8988T (cell line): ENCODE measurements at places on chromosomes 2 and 18.
A peak's percentile ranks its signal among the peaks of the same experiment; 100 is the strongest.

DNA sequence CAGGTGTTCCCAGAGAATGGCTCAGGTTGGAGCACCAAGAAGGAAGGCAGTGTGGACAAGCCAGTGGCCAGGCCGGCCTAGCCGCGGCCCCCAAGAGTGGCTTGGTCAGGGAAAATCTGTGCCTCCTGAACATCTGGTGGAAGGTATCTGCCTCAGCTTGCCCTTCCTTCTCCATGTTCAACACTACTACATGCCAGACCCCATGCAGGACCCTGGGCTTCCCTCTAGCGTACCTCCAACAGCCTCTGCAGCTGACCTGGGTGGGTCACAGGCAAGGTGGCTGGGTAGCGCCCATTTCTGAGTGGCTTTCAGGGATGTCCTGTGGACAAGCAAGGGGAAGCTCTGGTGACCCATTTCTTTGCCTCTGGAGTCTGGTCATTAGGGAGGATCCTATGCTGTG is 7.7 kb downstream of the WNT10A start:
- DNase-seq, result peak; percentile 18

- DNase-seq, result no peak
Observed at GRCh38 chr18:8241731-8242130, 367.5 kb upstream of the RAB12 start.

DNA sequence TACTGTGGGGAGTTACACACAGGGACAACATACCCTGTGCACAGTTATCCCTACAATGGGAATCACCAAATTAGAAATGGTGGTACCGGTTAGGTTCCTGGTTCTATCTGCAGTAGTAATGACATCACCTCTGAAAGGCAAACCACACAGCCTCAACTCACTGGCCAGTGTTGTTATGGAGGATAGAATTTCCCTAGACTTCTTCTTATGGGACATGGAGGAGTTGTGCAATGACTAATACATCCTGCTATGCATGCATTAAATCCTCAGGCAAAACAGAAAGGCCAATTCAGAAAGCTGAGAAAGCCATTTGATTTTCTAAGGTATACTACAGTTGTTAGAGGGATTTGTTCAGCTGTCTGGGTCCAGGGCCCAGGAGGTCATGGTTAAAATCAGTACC is 439.3 kb downstream of the TMX3 start:
- no peak for DNase-seq

DNA sequence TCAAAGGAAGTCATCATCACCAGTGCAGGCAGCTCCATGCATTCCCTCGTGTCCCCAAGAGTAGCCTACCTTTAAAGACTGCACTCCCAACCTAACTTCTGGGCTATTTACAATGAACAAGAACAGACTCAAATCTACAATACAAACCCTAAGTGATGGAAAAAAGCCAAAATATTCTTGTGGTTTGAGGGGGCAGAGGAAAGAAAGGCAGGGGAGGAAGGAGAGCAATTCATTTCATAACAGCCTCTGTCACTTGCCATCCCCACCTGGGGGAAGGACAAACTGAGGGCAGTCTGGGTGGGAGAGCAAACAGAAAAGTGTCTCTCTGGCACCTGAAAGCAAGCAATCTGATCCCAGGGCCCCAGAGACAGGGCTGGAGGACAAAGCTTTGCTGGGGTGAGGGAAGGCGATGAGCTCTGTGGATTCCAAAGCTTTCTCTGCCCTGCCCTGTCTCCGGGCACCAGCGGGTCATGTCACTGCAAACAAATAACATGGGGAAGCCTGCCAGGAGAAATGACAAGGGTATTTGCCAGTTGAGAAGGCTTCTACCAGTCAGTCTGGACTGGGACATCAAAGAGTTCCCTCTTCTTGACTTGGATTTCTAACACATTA is 528.0 kb upstream of the TNP1 start:
- no peak for DNase-seq

DNA sequence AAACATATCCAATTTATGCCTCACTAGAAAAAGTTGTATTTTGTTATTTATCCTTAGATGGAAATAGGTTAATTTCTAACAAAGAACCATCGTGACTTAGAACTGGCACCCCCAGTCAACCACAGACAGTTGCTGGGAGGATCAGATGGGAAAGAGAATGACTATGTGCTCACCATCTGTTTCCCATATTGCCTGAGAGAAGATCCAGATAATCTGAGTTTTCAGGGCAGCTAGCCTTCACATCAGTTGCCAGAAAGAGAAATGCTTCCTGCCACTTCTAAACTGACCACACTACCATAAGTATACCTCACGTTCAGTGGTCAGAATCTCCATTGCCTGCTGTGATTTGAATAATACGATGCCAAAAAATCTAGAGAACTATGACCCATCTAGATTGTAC is 28.4 kb upstream of the NEB start:
- DNase-seq, result no peak

DNA sequence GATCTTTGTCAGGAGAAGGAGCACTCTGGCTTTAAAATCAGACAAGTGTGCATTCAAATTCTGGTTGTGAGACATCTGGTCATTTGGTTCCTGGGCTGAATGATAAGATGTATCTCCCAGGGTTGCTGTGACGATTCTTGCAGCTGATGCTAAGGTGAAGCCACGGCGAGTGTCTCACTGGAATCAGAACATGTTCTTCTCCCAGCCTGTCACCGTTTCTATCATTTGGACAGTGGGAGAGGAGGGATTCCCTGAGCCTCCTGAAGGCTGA is 68.3 kb downstream of the NCK2 start:
- DNase-seq, result no peak

- DNase-seq, result no peak
Observed at GRCh38 chr2:124178719-124179118, 153.6 kb downstream of the CNTNAP5 start.

- DNase-seq, result no peak
Observed at GRCh38 chr2:27182346-27182745, 29.5 kb upstream of the ATRAID start.

DNA sequence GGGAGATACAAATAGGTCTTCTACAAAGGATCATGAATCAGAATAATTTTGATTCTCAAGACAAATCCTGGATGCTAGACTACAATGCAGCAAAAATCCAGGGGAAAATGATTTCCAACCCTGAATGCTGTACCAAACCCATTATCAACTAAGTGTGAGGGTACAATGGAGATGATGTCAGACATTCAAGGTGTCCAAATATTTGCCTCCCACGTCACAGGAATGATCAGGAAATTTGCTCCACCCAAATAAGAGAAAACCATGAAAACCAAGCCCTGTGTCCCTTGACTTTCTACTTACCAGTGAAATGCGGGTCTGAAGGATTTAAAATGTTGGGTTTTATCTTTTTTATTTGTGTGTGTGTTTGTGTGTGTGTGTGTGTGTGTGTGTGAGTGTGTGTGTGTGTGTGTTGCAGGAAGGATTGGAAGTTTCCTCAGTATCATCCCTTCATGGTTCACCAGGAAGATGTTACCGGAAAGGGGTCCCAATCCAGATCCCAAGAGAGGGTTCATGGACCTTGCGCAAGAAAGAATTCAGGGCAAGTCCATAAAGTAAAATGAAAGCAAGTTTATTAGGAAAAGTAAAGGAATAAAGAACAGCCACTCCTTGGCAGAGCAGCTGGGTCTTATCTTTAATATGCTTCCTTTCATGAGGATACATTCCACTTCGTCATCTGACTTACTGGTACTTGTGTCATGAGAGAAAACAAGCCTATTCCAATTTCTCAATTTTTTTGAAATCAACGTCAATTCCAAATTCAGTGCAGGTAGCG is 61.1 kb upstream of the ID2 start:
- no peak for DNase-seq

DNA sequence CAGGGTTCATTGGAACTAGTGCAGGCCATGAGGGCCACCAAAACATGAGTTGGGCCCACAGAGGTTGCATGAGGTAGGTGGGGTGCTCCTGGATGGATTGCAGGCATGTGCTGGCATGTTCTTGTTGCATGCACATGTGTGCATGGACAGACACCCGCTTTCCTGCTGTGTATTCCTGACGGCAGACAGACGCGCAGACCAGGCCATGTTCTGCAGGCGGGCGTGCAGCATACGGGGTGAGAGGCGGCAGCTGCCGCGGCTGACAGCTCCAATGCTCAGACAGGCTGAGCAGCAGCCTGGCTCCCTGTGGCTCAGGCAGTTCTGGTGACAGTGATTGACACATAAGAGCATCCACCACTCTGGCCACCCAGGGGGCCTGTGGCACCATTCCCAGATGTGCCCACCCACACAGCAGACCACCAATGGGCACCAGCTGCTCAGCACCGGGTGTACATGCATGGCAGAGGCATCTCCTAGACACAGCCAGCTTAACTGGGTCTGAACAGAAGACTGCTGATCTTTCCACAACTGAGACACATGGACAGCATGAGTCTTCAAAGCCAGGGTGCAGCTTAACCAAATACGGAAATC is 21.2 kb downstream of the HS1BP3 start:
- no peak for DNase-seq

DNA sequence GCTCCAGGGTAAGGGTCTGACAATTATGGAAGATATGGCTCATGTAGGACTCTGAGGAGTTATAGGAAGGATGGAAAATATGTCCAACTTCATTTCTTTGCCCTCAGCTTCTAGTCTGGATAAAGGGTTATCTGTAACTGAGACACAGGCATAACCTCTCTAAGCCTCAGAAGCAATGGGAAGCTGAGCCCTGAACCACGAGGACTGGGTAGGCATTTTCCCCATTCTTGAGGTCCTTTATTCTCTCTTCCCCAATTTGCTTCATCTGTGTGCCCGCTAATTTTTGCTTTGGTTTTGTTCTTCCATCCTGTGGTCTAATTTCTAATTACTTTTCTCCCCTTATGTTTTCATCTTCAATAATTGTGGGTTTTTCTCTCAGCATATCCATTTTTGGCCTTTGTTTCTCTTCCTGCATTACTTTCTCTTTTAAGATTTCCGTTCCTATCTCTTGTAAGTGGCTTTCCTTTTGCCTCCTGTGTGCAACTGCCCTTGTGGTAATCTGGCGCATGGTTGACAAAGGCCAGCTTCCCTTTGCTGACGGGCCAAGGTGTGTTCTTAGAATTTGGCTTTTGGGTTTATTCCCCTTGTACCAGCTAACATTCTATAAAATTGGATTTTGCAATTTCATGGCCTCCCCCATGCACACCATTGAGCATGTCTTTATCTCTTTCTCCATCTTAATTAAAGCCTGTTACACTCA is 343.8 kb downstream of the TXNL1 start:
- no peak for DNase-seq

DNA sequence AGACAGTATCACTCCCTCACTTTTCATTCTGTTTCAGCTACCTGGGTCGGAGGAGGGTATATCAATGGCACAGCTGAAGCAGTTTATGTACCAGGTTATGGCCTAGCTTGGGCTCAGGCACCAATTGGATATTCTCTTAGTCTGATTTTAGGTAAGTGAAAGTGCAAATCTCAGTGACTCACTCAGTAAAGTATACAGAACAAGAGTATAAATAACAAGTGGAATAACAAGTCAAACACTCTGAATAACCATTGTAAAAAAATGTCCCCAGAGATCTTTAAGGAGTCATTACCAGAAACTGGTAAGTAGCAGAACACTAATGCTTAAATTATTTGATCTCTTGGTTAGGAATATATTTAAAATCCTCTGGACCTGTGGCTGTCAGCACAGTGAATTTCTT is 5.7 kb downstream of the SLC5A7 start:
- no peak for DNase-seq

- no peak for DNase-seq
Observed at GRCh38 chr2:37984176-37984575, 59.1 kb downstream of the RMDN2 start.

DNA sequence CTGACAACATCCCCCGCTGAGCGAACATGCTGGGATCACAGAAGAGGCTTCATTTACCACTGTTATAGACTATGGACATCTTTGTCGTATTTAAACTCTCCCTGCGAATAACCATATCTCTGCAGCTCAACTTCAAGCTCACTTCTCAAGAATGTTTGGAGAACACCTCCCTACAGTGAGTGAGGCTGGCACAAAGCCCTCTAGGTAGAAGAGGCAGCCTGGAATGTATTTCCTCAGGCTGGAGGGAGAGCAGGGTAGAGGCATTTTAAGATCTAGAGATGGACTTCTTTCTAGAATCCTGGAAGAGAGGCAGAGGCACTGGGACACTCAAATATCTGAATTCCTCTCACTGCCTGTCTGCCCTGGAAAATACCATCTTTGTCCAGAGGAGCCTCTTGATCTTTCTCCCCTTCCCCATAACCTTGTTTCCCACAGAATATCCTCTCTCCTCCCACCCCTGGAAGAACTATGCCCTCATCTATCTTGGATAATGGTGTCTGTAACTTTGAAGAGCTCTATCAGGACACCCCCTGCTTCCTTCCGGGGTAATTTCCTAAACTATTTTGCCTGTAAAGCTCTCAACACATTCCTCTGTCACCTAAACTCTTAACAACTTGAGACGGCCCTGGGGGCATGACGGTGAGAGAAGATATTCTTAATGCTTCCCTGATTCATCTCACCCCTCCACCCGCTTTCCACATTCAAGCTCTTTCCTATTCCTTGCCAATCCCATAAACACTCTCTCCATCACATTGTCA is 2.4 kb upstream of the ANTXR1 start:
- DNase-seq, result no peak

DNA sequence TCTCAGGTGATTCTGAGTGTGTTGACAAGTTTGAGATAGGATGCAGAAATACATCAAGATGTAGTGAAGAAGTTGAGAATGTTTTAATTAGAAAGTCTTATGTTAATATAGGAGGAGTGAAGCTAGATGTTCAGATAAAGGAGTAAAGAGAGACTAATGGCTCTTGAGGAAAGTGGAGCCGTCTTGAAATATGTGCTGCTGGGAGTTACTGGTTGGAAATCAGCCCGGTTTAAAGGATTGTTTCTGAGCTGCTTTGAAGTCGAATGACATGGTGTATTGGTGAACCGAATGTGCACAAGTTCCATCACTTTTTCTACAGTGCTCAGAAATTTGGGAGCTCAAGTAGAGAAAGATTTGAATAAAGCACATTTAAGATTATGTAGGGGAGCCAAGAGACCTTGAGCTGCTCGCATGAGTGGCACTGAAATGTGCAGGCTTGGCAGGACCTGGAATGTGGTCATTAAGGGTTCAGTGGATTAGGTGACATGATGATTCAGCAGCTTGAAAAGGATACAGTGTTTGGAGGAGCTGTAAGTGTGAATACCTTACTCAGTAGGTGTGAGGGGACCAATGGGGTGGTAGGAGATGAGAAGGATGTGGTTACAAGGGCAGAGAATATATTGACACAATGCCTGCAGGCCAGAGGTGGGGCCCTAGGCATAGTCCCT is 68.6 kb downstream of the CAB39 start:
- no peak for DNase-seq
